ENCODE measurements at places on chromosomes 7 and 10.

DNA sequence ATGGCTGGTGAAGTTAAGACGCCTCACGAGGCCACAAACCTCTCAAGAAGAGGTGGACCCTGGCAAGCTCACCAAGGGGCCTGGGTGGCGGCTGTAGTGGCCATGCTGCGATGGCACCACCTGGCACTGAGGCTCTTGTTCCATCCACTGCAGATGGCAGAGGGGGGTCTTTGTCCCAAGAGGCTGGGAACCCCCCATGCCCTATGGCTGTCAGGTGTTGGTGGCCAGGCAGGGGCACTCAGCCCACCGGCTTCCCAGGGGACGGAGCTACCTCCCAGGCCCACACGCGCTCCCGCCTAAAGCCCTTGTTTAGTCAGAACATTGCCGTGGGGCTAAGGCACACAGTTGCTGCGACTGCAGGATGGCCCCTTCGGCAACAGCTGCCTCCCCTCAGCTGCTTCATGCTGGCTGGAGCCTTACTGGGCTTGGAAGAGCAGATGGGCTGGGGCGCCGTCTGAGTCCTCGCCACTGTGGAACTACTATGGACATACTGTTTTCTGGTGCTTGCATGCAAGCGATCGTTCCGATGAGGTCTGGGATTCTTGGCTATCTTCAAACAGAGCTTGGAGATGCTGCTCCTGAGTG is 46.8 kb downstream of the DPYSL4 start:
- no peak for DNase-seq

DNA sequence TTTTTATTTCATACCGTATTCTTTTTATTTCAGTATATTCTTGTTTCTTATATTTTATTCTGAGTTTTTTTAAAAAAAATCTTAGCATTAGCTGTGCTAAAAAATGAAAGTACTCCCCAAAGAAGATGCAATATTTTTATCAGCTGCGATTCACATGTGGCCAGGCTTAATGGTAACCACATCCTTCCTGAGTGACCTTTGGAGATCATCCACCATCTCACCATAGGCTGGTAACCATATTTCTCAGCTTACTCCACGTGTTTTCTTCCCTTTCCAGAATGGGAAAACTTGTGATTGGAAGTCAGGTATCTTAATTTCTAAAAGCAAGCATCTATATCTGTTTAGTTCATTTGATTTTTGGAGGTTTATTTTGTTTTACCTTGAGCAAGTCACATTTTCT is 18.8 kb upstream of the LIPM start:
- DNase-seq = peak; percentile 7

DNA sequence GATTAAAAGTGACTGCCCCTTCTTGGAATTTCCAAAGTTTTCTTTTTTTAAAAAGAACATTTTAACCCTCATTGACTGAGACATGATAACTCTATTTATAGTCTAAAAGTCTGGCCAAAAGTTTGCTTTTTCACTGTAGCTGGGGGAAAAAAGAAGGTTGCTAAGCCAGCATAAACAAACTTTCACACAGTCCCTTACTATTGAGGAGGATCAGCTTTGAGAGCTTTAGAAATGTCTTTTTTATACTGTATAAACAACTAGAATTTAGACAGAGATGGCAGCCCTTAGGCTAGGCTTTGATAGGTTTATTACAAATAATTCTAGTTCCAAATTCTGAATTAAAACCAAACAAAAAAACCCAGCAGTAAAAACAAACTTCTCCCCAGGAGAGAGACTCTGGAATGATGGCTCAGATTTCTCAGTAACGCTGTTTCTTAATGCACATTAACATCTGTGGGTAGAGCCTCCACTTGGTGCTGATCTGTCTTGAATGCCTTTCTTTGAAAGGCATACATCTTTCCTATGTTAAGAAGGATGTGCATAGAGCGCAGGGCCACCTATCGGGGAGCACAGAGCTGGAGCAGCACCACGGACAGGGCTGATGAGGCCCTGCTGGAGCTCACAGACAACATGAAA is 100.9 kb upstream of the PDLIM1 start:
- DNase-seq = peak; percentile 27

DNA sequence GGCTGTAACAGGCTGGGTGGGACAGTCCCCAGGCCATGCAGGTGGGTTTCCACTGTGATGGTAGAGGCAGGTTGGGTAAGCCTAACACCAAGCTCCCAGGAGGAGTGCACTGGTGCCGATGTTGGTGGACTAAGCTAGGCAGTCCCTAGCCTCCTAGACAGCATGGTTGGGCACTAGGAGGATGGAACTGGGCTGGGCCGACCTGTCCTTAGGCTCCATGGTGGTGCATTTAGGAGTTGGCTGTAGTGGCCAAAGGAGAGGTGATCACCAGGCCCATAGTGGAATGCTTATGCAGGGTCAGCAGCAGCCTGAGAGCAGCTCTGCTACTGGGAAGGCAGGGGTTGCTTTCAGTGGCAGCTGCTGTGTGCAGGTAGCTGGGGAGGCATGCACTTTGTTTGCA is 247.7 kb upstream of the CNTNAP2 start:
- DNase-seq = no peak

GRCh38 chr7:38539477-38540081 is 91.6 kb downstream of the AMPH start:
- no peak for DNase-seq

DNA sequence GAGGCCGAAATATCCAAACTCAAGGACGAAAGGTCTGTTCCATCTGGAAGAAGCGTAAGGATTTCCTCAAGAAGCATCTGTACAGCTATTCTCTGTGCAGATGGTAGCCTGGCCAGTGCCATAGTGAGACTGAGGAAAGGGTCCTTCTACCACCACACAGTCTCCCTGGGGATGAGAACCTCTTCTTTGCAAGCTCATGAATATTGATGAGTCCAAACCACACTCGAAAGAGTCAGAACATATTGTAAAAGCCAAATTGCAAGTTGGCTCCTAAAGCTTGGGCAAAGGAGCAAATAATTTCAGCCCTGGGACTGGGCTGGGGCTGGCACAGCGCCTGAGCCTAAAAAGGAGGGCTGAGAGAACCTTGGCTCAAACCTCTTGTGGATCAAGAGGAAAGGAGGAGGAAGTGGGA is 66.1 kb upstream of the PIP4K2A start:
- DNase-seq = no peak

- DNase-seq = no peak
Measured at GRCh38 chr7:128708235-128708634, 30.9 kb upstream of the CALU start.

DNA sequence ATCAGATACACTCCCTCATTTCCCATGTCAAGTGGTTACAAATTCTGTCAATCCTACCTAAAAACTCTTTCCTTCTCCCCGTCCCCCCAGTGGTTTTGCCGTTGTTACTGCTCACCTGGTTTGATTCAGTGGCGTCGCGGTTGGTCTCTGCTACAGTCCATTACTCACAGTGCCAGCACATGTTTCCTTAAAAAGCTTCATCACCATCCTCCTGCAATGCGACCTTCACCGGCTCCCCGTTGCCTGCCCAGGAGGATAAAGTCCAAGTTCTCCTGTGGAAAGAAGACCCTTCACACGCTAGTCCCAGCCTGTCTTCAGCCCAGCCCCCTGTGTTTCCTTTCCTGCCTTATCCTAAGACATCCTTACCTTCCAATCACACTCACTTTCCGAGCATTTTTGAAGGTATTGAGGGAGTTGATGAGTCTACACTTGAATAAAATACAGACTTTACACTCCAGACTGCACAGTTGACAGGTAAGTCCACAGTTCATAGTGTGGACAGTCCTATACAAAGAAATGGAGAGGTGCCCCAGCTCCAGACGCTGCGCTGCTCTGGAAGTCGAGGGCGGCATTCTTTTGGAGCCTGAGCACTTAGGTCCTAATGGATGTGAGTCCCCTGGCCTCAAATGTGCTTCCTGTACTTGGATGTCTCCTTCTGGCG is 3.4 kb upstream of the LARP4B start:
- no peak for DNase-seq

GRCh38 chr10:86688398-86688921 is 20.1 kb downstream of the LDB3 start:
- DNase-seq = peak; percentile 64

DNA sequence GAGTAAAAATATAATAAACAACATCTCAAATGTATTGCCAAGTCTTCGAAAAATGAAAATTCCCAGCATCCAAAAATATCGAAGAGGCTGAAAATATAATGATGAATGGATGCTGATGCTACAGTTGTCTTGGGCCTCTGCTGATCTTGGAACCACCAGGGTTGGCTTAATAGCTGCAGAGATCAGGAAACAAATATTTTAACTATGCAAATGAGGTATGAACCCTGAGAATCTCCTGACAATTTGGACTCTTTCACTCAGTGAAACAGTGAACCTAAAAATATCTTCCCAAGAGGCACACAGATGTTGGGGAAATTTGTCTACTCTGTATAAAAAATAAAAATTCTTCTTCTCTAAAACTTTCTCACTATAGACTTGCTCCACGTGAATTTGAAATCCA is 97.7 kb upstream of the EGFR start:
- DNase-seq = no peak

- DNase-seq = no peak
Measured at GRCh38 chr7:9204571-9204970, 771.2 kb downstream of the NXPH1 start.

DNA sequence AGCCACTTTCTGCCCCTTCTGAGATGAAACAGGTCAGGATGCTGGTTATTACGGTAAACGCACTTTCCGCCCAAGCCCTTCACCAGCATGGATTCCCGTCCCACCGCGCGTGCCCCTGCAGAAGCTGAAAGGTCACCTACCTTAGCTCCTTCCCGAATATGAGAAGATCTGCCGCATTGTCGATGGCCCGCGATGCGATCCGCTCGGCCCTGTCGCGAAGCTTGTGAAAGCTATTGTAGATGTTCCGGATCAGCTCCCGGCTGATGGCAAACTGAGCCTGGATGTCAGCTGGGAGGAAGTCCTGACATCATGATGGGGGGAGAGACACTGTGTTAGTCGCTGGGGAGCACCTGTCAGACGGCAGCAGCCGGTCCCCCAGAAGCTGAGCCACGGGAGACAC is 22.1 kb downstream of the NUDT1 start:
- no peak for DNase-seq
